Activated CD4-positive, alpha-beta T cell treated with anti-CD3 and anti-CD28 coated beads for 24 hours (primary cell): ENCODE measurements at places on chromosomes 11 and 22.

- DNase-seq = no peak
Measured at GRCh38 chr11:69578167-69578566, 62.8 kb upstream of the CCND1 start.

GRCh38 chr22:29072193-29072978, 449 bp upstream of the KREMEN1 start:
- peak; percentile 75 for DNase-seq

DNA sequence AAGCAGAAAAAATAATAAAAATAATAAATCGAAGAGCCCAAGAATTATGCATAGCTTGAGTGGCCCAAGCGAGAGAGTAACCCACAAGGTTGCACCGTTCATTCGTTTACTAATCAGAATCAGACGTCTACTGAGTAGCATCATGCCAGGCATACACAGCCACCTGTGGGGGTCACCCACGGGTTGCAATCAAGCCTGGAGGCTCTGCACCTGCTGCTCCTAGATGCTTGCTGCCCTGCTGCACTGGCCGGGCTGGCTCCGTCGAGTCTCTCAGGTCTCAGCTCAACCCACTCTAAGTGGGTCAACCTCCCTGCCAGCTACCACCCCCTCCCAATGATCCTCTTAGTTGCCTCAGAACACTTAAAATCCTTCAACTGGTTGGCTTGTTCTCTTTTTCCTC, 2.0 kb upstream of the TESMIN start:
- no peak for DNase-seq

DNA sequence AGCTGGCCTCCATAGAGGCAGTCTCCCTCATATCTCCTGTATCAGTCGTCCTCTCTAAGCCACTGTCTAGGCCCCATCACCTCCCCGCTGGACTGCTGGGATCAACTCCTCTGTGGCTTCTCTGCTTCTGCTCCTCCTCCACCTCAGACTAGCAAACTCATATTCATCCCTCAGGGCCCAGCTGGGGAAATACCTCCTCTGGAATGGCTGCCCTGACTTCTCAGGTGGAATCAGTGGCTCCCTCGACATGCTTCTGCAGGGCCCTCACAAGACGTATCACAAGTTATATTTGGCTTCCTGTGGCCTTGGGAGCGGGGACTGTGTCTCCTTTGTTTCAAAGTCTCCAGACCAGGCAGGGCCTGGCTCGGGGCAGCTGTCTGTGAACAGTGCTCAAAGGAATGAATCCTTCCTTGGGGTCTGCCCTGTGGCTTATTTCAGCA, 10.0 kb downstream of the SLC29A2 start:
- no peak for DNase-seq

- DNase-seq = no peak
Measured at GRCh38 chr11:17650127-17650911, 69.1 kb upstream of the MYOD1 start.

DNA sequence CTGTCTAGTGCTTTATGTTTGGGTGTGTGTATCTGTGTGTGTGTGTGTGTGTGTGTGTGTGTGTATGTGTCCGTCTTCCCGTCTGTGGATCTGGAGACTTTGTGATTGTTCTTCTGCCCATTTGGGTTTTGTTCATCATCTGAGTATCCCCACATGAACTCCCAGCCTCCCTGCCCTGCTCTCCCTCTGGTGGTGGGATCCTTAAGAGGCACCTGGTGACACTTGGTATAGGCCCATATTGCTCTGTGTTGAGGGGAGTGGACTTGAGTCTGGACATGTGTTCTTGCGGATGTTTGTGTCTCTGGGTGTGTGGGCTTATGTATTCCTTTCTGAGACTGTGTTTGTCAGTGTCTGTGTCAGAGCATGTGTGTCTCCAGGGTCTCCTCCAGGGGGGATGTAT, 15.3 kb downstream of the RCOR2 start:
- DNase-seq = no peak

DNA sequence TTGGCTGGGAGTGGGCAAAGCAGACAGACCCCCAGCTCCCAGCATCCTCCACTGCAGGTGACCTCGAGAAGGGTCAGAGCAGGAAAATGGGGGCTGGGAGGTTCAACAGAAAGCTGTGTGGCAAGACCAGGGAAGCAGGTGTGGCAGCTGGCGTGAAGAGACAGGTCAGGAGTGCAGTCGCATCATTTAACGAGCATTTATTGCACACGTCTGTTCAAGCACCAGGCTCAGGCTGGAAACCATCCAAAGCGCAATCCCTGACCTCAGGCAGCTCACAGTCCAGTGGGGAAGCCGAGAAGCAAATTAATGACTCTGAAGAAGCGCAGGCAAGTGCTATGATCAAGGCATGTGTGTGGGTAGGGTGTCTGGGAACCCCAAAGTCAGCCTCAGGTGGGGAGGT, 7.4 kb downstream of the SLC25A45 start:
- no peak for DNase-seq

DNA sequence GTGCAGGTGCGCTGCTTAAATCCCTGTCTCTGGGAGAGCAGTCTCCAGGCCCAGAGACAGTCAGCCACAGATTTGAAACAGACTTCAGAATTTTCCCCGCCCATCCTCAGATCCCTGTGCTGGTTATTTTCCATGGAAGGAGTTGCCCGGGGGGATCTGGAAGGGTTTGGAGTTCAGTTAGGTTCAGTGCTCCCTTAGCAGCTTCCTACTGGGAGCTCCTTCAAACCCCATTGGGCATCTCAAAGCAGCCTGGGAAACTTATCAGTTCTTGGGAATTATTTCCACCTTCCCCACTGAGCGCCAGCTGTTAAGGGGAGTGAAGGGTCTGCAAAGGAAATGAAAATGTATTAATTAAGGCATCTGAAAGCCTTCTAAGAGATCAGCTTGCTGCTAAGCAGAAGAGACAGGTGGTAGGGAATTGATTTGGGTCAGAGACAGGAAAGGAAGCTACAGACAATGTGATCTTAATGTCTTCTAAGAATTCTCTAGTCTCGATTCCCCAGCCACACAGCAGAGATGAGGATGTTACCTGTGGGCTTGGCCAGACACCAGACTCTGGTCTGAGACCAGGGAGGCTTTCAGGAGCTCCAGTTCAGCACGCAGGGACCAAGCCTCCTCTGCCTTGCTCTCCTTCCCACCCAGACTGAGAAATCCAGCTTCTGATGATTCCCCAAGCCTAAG, 106.2 kb upstream of the TBCEL start:
- no peak for DNase-seq

DNA sequence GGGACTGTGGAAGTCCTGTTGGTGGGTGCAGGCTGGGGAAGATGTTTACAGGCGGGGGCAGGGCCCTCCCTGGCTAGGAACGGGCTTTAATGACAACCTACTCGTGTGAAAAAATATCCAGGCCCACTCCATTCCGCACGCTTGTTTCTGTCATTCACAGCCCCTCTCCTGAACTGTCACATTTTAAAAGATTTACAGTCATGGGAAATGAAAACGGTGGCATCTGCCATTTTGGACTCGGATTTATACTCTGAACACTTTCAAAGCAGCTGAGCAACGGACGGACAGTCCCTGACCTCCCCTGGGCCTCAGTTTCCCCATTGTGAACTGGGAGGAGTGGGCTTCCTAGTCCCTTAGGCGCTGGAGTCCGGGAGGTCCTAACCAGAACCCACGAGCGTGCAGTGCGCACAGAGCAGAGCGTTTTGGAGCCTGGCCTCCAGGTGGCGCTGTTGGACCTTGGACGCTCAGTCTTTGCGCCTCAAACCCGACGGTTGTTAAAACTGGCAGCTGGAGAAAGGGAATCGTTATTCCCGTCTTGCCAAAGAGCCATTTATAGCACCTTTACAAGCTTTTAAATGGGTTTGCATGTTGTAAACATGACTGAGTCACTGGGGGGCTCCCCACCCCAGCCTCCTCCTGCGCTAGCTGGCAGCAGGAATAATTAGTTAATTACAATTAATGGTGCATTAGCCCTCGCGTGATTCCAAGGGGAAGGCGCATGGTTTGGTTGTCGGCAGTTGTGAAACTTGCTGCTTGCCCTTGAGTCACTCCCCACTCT, 75.3 kb downstream of the FBLN1 start:
- peak; percentile 79 for DNase-seq

GRCh38 chr22:48429446-48430020, 1398.1 kb downstream of the BRD1 start:
- no peak for DNase-seq

DNA sequence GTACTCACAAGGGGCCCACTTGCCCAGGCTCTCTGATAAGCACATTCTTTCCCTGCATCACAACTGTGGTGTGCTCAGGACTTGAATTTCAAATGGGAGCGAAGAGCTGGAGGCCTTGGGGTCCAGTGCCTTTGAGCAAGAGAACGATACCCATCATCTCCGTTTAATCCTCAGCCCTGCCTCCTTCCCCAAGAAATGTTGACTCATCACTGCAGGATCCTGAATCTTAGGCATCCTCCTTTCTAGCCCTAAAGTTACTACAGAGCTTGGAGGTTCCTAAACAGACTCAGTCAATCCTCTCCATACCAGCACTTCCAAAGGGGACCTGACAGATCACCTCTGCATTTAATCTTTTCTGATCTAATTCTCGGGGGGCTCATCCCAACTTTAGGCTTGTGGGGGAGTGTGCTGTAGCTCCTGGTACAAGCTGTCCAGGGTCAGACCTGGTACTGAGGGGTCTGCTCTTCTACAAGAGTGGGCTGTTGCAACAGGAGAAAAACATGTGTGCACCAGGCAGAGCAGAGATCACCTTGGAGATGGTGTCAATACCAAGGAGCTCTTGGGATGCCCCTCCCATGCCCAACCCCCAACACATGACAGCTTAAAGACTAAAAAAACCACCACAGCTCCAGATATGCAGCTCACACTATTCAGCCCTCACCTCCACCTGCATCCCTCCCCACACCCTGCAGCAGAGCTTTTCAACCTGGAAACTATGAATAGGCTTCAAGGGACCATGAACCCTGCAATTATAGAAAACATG, 3.9 kb upstream of the PRG2 start:
- DNase-seq = no peak

GRCh38 chr11:78061921-78062311, 1.7 kb upstream of the THRSP start:
- no peak for DNase-seq

DNA sequence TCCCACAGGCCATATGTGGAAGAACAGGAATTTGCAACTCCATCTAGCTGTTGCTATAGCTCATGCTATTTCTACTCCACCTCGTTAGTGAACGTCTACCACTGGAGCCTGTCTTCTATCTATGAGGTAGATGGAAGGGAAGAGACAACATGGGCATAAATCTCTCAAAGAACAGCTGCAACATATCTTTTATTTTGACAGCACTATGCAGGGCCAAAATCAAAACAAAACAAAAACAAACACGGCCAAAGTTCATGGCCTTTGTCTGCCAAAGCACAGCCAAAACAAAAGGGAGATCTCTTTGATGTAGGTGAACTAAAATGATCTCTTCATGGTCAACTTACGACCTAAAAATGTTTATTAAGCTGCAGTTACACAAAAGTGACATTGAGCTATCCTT, 215.2 kb upstream of the MPPED2 start:
- DNase-seq = no peak

DNA sequence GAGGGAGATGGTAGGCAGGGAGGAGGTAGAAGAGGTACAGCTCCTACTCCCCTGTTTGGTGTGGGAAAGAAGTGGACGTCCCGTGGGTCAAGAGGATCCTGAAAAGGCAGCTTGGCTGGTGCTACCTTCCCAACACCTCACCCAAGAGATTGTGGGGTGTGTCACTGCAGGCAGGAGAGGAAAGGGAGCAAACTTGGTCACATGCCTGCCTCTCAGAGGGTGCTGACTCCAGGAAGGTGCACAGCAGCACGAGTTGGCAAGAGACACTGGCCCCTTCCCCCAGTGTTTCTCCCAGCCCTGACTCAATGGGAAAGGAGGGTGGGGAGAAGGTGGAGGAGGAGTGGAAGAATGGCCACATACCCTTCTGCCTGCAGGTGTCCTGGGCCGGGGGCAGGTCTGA, 99.6 kb downstream of the CSNK2A3 start:
- no peak for DNase-seq

GRCh38 chr22:50687829-50688228, 15.2 kb downstream of the SHANK3 start:
- no peak for DNase-seq

DNA sequence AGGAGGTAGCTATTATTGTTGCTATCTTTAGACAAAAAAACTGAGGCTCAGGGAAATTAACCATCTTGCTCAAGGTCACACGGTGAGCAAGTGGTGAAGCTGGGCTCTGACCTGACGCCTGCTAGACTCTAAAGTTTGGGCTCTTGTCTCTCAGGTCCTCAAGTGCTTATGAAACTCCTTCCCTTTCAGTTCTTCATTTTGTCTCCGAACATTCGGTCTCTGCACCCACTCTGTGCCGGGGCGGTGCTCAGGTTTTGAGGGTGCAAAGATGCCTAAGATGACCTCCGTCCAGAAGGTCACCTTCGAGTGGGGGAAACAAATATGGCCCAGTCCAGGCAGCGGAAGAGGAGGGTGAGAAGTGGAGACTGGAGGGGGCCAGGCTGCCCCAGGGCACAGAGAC, 16.0 kb downstream of the OVOL1 start:
- DNase-seq = no peak

GRCh38 chr11:1776944-1777715, 13.4 kb upstream of the CTSD start:
- no peak for DNase-seq

DNA sequence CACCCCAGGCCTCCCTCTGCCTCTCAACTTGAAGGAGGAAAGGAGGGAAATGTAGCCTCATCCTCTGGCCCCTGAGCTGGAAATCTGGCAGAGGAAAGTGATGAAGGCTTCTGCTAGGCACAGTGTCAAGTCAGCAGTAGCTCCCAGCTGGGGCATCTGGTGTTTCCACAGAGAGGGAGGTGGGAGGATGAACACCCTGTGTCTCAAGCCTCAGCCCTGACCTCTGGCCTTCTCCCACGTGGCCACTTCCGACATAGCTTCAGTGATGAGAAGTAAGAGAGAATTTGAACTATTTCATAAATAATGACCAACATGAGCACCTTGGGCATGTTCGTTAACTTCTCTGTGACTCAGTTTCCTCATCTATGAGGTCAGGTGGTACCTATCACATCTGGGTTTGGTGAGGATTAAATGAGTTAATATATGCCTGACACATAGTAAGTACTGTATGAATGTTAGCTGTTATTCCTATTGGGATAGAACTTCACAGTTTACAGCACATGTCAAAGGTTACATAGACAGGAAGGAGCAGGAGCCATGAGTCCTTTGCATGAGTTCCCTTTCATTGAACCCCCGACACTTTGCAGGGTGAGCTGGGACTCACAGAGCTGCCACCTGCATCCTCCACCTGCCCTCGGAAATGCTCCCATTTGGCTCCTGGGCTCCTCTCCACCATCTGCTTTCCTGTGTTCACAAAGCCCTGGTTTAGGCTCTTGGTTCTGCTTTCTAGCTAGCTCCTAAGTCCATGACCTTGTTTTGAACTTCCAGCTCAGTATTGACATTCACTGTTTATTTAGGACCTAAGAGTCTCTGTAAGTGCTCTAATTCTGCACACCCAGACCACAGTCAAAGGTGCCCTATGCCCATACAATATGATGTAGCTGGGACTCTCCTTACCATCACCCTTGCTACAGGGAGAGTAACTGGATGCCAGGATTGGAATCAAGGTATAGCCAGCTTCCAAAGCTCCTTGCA, 61.7 kb downstream of the CSNK2A3 start:
- no peak for DNase-seq

GRCh38 chr11:87539596-87539995, 501.9 kb downstream of the TMEM135 start:
- DNase-seq = no peak
